NCI-H82 (cell line): ENCODE measurements at places on chromosomes 3 and 15.

- DNase-seq, result peak; percentile 69
Observed at GRCh38 chr3:132210476-132211346, 106.5 kb upstream of the ACP3 start.

DNA sequence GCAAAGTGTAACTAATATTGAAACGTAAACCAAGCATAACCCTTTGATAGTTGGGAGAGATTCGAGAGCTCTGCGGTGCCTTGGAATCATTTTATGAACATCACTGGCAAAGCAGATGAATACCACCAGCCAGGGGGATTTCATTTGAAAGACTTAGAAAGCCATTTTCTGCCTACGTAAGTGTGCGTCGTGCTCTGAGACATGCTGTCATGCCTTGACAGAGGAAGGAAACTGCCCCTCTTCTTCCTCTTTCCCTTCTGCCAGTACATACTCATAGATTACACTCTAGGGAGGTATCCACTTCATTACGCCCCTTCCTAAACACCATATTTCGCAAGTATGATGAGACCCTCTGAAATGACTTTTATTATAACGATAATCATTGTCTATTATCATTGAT, 3.3 kb upstream of the MTHFS start:
- DNase-seq, result no peak

DNA sequence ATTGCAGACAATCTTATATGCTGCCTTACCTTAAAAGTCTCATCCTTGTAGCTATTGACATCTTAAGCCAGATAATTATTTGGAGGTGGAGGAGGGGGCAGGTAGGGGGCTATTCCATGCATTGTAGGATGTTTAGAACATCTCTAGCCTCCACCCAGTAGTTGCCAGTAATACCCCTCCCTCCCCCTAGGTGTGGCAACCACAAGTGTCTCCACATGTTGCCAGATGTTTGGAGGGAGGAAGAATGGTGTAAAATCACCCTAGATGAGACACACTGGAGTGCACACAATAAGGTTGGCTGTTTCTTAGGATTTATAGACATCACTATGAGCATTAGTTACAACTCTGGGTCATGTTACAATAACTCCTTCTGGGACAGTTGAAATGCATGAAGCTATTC, 27.4 kb downstream of the GORASP1 start:
- DNase-seq, result no peak

GRCh38 chr3:33047842-33048834, 48.8 kb downstream of the GLB1 start:
- no peak for DNase-seq

GRCh38 chr3:63056932-63057331, 181.7 kb upstream of the CADPS start:
- peak; percentile 81 for DNase-seq

DNA sequence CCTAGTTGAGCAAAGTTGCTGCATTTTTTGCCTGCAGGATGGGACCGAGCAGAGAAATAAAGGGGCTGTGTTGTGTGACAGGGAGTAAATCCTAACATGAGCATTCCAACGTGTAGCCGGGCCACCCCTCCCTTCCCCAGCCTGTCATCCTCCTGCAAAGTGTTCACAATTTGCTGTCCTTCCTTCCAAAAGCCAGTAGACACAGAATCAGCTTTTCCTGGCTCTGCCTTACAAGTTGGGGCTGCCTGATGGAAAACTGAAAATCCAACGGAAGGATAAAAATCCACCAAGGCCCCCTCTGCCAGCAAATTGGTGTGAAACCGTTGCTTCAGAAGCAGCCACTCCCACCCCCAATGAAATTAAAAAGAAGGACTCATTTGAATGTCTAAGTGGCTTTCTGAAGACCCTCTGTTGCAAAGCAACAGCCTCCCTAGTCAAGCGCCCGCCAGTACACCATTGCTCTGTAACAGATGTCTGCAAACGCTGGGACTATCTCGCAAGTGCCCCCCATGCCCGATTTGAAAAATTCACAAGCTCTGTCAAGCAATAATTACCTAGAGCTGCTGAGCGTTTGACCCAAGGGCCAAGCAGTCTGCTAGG, 665 bp downstream of the FRMD4B start:
- DNase-seq, result peak; percentile 58

DNA sequence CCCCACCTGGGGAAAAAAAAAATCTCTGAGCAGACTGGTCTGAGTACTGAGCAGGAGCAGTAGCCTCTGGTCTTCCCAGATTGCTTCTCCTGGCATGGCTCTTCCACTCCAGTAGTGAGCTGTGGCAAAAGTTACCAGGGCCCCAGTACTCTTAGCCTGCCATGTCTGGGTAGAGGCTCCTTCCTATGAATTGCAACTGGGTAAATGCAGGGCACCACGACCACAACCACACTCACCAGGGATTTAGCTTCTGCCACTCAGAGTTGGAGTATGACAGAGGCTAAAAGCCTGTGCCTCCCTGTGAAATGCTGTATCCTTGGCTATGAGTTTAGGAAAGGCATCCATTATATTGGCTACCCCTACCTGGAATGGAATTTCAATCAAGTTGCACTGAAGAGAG, 67.9 kb upstream of the CCDC54 start:
- DNase-seq, result no peak

GRCh38 chr15:60525341-60526039, 46.5 kb upstream of the ICE2 start:
- no peak for DNase-seq

GRCh38 chr3:25495726-25496253, 67.7 kb downstream of the RARB start:
- DNase-seq, result no peak

DNA sequence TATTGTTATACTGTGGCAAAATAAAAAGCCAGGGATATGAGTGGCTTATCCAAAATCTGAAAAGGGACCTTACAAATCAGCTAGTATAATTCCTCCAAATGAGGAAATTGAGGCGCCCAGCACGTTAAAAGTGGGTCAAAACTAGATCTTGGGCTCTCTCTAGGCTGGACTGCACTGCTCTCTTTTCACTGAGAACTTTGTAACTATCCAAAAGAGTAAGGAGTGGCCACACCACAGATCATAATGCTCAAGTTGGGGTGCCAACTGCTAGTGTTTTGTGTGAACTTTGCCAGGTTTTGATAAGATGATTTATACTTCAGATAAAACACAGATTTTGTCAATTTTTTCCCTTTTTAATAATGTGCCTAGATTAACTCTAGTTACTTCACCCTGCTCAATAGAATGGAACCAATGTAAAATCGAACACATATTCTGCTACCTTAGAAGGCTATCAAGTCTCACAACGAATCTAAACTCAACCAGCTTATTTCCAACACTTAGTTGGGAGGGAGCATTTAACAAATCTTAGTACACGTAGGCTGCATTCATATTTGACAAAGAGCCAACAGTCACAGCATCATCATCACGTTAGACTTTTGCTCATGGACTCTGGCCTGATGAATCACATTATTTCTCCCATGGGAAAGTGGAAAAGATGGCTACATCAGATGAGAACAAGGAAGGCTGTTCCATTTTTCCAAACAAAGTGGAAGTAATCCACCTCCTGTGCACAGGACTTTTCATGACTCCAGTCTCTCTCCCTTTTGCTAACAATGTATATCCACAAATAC, 64.4 kb downstream of the ABI3BP start:
- DNase-seq, result no peak

DNA sequence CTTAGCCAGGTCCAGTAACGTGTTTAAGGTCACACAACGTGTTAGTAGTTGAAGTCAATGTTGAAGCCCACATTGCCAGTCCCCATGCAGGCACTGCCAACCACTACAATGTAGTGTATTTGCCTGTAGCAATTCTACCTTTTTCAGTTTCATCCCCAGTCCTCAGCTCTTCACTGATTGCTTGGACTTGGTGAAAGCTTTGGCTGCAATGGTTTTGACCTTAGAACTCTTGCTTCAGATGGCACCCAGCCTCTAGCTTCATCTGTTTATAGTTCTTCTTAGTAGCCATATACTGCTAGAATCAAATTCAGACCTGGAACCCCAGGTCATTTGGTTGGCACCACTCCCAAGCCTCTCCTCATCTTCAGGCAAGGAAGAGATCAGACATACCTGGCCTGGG, 345.4 kb upstream of the SEMA6D start:
- DNase-seq, result no peak

GRCh38 chr3:46454209-46454595, 10.5 kb downstream of the LTF start:
- no peak for DNase-seq

GRCh38 chr15:64267331-64267973, 88.5 kb downstream of the CSNK1G1 start:
- DNase-seq, result no peak
